ENCODE measurements at places on chromosomes 1 and 21. TPM values are rescaled to one million over a fixed set of nuclear protein-coding genes. Genes with fewer than 3 reads are reported as not detected.

TRIM67 gene
- total RNA-seq: 24.1 TPM

DNA sequence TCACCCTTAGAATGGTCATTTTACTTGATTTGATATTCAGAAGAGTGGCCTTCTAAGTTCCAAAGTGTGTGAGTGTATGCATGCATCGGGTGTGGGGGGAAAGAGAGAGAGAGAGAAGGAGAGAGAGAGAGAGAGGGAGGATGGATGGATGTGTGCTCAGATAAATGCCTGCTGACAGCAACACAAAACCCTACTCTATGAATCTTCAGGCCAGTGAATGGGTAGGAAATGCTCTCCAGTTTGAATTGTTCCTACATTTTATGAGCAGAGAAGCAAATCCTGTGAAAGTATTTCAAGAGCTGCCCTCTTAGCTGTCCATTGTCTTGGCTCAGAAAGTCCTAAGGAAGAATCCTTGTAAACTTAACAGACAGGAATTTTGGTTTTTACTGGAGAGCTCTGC is 7.4 kb downstream of the JAM2 start:
- no peak for DNase-seq

SHISA4 gene
- total RNA-seq: 22.4 TPM

BRDT gene
- total RNA-seq: not detected

GRCh38 chr1:18408656-18409370 is 71.9 kb upstream of the KLHDC7A start:
- no peak for DNase-seq

DNA sequence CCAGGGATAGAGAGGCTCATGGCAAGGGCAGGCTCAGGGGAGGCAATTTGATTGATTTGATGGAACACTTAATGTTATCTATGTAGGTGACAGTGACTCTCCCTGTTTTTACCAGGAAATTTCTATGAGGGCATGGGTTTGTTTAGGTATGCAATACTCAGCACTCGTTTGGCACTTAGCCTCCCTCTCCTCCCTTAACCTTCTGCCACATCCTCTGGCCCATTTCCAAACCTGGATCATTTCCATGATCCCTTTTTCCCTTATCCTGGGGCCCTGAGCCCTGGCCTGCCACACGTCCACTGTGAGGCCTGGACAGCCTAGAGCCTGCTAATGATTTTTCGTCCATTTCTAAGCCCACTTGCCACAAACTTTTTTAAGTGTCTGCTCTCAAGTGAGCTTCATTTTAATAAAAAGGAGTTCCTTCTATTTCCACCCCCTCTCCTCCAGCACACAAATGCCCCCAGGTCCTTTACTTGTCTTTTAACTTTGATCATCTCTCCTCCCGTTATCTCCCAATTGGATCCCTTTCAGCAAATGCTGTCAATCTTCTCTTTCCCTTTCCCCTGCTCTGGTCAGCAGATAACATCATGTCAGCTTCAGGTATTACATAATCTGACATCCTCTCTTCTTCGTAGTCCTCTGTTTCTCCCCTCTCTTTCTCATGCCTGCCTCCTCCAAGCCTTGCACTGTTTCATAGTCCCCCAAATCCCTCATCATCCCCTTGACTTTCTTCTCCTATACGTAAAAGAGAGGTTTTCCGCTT is 37.8 kb upstream of the GADD45A start:
- DNase-seq: no peak

- DNase-seq: no peak
Measured at GRCh38 chr1:71565262-71565661, 484.4 kb upstream of the ZRANB2 start.

DNA sequence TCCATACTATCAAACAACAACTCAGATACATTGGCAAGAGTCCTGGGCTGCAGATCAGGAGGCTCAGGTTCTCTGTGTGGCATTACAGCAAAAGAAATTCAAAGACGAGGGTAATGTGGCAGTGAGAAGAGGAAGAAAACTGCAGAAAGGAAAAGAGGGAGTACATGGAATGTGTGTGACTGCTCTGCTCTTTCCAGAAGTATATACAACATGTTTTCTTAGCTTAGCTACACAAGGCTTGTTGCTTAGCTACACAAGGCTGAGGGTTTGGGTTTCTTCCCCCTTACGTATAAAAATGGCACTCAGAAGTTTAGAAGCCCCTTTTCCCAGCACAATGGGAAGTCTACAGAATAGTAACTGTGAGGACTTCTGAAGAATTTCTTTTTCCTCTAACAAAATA is 86.0 kb downstream of the PRRX1 start:
- no peak for DNase-seq

DNA sequence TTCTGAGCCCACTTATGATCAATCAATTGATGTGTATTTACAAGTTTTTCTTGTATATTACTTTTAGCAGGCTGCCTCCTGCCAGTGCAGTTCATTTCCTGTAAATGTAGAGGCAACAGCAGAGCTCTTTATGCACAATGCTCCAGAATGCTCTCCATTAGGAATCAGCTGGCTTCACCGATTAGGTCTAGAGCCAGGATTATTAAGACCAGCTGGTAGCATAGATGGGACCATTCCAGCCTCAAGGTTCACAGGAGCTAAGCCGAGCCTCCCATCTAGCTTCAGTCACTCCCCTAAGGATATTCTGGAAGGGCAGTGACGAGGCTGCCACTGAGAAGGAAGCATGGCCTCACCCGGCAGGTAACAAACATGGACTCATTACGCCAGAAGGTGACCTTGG is 36.8 kb downstream of the DHRS3 start:
- DNase-seq: no peak

SPRR4 gene
- total RNA-seq: not detected

EDN2 gene
- total RNA-seq: not detected

DNA sequence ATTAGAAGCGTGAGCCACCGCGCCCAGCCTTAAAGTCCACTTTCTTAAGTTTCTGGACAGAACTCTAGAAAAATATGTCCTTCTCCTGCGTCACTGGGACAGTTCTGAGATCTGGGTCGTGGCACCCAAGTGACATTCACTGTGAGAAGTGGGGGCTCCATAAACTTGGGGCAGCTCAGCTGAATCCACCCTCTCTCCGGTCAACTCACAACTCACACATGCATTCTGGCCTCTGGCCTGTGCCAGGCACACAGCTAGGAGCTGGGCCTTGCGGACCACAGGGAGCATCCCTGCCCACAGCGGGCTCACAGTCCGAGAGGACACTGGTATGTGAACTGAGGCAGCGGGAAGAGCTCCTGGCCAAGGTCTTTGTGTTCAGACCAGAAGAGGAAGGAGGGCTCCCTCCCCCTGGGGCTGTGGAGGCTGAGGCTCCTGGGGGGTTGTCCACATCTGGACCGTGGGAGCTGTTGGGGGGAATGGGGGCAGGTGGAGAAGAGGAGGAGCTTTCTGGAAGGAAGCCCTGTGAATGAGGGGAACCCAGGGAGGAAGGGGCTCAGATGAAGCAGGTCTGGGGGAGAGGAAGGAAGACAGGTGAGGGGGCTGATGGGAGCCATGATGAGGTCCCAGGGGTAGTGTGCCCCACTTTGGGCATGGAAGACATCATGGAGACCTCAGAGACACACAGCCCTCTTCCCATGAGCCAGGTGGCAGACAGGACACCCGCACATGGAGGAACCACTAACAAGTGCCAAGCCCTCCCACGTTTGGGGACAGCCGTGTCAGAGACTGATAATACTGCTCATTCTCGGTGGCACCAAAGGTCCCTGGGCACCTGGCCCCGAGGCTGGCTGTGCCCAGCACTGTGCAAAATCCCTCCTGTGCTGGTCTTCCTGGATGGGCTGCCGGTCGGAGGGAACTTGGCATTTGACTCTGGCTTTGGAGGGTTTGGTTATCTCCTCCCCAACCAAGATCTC is 191.0 kb upstream of the VAMP3 start:
- no peak for DNase-seq

RHBG gene
- not detected for total RNA-seq

GRCh38 chr1:185850366-185850765 is 116.2 kb downstream of the HMCN1 start:
- no peak for DNase-seq

GRCh38 chr1:17338706-17339493 is 30.9 kb downstream of the PADI4 start:
- no peak for DNase-seq

DNA sequence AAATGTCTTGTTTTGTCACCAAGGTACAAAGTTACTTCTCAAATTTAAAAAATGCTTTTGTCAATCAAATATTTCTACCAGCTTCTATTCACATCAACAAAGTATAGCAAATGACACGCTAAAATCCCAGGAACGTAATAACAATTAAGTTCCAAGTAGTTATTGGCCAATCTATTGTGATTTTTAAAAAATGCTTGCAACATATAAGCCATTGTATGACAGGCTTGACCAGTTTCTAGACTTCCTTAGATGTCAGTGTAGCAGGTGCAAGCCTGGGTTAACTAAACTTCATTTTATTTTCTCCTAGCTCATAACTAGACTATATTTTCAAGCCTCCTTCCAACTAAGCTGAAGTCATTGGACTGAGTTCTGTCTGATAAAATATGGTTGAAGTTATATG is 494.5 kb upstream of the PKN2 start:
- DNase-seq: no peak

GREM2 gene
- total RNA-seq: 14.7 TPM

PRR9 gene
- not detected for total RNA-seq

DNA sequence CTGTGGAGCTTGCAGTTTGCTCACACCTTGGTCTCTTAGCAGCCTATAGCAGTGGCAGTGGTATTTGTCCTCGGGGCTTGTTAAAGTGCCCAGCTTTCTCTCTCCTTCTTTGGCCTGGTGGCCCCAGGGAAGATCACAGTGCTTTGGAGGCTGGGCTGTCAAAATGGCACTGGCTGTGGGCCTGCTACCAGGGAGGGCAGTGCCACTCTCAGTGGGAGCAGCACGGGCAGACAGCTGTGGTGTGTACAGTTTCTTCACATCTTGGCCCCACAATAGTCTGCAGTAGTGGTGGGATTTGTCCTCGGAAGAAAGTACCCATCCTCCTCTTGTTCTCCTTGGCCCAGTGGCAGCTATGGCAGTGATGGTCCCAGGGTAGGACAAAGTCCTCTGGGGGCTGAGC is 164.4 kb upstream of the GORAB start:
- DNase-seq: no peak

GRCh38 chr1:34828611-34829010 is 30.9 kb downstream of the SMIM12 start:
- DNase-seq: no peak

DNA sequence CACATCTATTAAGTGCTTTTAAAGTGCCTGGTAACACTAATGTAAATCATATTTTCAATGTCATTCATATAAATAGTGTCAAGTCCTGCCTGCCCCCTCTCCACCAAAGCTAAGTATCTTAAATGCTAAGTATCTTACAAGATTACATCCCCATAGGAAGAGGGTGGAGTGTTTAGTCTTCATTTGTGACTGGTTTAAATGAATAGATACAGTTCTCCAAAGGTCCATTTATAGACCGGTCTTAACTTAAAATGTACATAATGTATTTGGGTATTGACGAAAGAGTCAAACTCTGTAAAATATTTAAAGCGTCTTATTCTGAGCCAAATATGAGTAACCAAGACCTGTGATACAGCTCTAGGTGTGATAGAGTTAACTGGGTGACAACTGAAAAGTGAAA is 60.2 kb downstream of the POU2F1 start:
- no peak for DNase-seq

PIK3CD gene
- 10.6 TPM for total RNA-seq

CA14 gene
- total RNA-seq: 0.41 TPM

TRIM46 gene
- 21.2 TPM for total RNA-seq

- no peak for DNase-seq
Measured at GRCh38 chr1:93851327-93851712, 27.7 kb downstream of the DNTTIP2 start.

NPHP4 gene
- 8.2 TPM for total RNA-seq

GRCh38 chr1:85290826-85291225 is 14.4 kb upstream of the BCL10 start:
- DNase-seq: no peak

DNA sequence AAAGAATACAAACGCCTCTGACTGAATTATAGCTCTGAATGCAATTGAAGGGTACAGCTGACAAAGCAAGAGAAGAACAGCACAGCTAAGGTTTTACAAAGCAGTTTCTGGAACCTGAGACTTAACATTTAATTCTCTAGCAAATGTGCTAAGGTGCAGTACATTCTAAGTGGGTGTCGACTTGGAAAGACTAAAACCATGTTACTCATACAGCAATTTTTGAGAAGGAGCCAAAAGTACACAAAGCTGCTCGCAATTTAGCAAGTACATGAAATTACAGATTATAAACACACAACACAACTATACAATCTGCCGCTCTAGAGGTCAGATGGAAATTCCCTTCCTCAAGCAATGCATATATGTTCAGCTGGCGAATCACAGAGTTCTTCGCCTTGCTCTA is 121.9 kb downstream of the TIAM1 start:
- DNase-seq: no peak

- peak; percentile 19 for DNase-seq
Measured at GRCh38 chr1:184792450-184792969, 37.9 kb upstream of the EDEM3 start.

DNA sequence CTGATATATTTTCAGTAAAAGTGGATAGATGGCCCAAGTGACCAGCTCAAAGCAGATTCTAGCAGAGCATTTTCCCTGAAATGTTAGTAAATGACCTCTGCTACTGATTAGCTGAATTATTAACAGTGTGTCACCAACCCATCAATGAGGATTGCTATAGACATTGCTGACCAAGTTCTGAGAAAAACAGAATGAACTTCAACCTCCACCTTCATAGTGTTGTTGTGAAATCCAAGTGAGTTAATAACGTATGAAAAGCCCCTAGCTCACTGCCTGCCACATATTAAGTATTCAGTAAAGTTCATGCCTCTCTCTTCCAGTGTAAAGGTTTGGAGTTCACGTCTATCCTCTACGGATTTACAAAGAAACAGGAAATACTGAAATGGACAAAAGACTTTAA is 15.8 kb downstream of the PLPP3 start:
- no peak for DNase-seq

KIF1B gene
- total RNA-seq: 162 TPM

PTGFRN gene
- 40.8 TPM for total RNA-seq

- DNase-seq: no peak
Measured at GRCh38 chr1:27521861-27522431, 32.0 kb upstream of the WASF2 start.

DNA sequence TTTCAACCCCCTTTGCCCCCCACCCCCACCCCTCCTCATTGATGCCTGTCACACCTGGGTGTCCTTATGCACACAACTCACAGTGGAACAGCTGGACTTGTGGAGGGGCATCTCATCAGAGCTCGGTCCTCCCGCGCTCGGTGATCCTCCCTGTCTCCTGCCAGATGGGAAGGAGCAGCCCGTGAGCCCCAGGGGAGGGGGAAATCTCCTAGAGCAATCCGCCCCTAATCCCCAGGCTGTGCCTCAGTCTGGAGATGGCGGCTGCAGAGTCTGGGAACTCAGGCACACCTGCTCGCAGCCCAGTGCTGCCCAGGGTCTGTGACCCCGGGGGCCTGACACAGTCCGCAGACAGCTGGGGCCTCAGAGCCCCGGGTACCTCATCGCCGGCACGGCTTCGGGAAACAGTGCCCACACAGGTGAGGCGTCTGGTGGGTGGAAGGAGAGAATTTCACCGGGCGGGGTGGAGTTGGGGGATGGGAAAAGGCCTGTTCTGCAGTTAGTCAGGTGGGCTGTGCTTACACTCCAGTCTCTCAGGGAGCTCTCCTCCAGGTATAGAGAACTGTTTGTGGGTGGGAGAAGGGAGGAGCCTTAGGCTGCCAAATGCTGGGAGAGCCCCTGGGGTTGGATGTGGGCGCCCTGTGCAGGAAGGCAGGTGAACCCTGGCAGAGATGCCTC is 29.3 kb downstream of the TMCC2 start:
- no peak for DNase-seq

- no peak for DNase-seq
Measured at GRCh38 chr1:150160964-150161621, 11.4 kb downstream of the PLEKHO1 start.

RGS13 gene
- total RNA-seq: not detected

All from frontal cortex (tissue), 4 donors.